Smooth muscle cell of the coronary artery (primary cell): ENCODE measurements at places on chromosomes 5 and 9. TPM values are rescaled to one million over a fixed set of nuclear protein-coding genes. Genes with fewer than 3 reads are reported as not detected.

The PGM5 gene
- total RNA-seq = 2.3 and 44.2 TPM in 2 replicates

The ZNF454 gene
- total RNA-seq = 1.4 and 2.8 TPM in 2 replicates

The PAEP gene
- total RNA-seq = not detected in 2 replicates

The PCDHGA6 gene
- 2.2 and 2.3 TPM in 2 replicates for total RNA-seq

The MSX2 gene
- 0.08 and 4.6 TPM in 2 replicates for total RNA-seq

The ZNF883 gene
- 2.6 and 4.0 TPM in 2 replicates for total RNA-seq

The CDC20B gene
- 0.08 TPM in 1 of 2 replicates, not detected in the other for total RNA-seq

The KIF4B gene
- not detected in 2 replicates for total RNA-seq

The RAB14 gene
- 9.4 and 19.6 TPM in 2 replicates for total RNA-seq

The BTNL8 gene
- under 0.01 TPM in 1 of 2 replicates, not detected in the other for total RNA-seq

The MTREX gene
- 80.0 and 124 TPM in 2 replicates for total RNA-seq

The HMCN2 gene
- under 0.01 TPM in 1 of 2 replicates, not detected in the other for total RNA-seq
